Motor neuron (in vitro differentiated cells): ENCODE measurements at places on chromosomes 7 and 10.

GRCh38 chr10:18260310-18260922 is 120.2 kb downstream of the CACNB2 start:
- peak; percentile 72 for ATAC-seq

- no peak for ATAC-seq
Observed at GRCh38 chr10:69461243-69462025, 10.2 kb downstream of the TSPAN15 start.

DNA sequence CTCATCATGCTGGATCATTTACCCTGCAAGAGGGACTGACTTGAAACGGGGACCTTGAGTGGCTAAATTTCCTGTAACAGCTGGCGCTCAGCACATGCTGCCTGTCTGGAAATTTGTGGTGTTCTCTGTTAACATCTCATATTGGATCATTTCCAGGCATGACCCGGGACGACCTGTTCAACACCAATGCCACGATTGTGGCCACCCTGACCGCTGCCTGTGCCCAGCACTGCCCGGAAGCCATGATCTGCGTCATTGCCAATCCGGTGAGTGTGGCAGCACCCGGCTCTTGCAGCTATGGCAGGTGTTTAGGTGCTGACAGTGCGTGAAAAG is 9.9 kb downstream of the MDH2 start:
- no peak for ATAC-seq

- no peak for ATAC-seq
Observed at GRCh38 chr10:124043310-124044142, 49.9 kb downstream of the CHST15 start.

- no peak for ATAC-seq
Observed at GRCh38 chr10:106761906-106762305, 402.6 kb downstream of the SORCS1 start.
